ENCODE measurements at places on chromosomes 2 and 18. TPM values are rescaled to one million over a fixed set of nuclear protein-coding genes. Genes with fewer than 3 reads are reported as not detected.

The NEB gene
- 0.40 TPM for total RNA-seq

The MYL12B gene
- 395 TPM for total RNA-seq

DNA sequence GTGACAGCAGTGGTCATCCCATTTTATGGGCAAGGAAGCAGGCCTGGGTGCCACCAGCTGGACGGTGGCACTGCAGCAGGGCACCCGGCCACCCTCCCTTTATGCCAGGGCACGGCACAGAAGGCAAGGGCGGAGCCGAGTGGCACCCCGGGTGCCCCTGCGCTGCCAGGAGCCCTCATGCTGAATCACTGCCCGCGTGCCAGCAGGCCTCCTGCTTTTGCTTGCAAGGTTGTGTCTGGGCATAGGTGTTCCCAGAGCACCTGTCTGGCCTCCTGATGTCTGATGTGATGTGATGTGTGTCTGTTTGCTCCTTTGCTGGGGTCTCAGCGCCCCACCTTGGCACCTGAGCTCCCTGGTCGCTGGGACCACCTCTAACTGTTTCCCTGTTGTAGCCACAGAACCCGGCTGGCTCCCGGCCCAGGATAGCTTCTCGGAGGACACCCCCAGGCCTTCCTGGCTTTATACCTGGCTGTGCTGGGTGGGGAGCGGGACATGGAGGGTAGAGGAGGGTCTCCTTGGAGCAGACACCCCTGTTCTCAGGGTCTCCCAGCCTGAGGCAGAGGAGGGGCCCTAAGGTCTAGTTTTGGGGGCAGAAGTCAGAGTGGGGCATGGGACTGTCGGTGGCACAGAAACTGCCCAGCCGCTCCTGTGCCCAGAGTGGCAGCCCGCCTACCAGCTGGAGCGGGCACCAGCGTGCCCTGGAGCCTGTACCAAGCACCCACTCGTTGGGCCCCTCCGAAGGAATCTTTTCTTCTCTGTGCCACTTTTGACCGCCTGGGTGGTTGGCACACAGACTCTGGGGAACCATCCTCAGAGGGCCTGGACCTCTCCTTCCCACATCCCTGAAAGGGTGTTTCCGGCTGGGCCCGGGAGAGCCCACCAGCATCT is 3.6 kb downstream of the GPC1 start:
- H3K27me3 ChIP-seq = peaks cover 14% of the 10 kb centered on the region
- H3K4me3 ChIP-seq = no peak overlapping the region
- H3K4me1 ChIP-seq = peaks cover 8% of the 10 kb centered on the region
- H3K27ac ChIP-seq = no peak overlapping the region
- H3K36me3 ChIP-seq = no peaks in the 10 kb centered on the region

The MYO5B gene
- total RNA-seq = 0.12 TPM

DNA sequence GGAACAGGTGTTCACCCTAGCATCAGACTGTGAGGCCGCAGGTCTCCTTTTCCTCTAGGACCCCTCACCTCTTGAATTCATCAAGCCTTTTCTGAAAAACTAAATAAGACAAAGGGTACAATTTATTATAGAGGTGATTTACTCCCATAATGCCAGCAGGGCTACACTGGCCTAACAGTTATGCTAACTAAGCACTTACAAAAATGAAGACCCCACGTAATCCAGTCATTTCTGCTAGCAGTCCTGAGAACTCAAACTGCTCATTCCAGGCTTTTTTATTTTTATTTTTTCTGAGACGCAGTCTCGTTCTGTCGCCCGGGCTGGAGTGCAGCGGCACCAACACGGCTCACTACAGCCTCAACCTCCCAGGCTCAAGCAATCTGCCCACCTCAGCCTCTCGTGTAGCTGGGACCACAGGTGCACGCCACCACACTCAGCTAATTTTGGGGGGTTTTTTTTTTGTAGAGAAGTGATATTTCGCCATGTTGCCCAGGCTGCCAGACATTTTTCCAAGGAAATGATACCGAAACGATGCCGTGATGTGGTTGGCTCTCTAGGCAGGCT is 14.2 kb downstream of the CAPG start:
- peaks cover 59% of the 10 kb centered on the region for H3K36me3 ChIP-seq
- H3K4me1 ChIP-seq = peaks cover 50% of the 10 kb centered on the region
- no peaks in the 10 kb centered on the region for H3K27me3 ChIP-seq
- H3K27ac ChIP-seq = no peak overlapping the region
- H3K4me3 ChIP-seq = no peak overlapping the region

DNA sequence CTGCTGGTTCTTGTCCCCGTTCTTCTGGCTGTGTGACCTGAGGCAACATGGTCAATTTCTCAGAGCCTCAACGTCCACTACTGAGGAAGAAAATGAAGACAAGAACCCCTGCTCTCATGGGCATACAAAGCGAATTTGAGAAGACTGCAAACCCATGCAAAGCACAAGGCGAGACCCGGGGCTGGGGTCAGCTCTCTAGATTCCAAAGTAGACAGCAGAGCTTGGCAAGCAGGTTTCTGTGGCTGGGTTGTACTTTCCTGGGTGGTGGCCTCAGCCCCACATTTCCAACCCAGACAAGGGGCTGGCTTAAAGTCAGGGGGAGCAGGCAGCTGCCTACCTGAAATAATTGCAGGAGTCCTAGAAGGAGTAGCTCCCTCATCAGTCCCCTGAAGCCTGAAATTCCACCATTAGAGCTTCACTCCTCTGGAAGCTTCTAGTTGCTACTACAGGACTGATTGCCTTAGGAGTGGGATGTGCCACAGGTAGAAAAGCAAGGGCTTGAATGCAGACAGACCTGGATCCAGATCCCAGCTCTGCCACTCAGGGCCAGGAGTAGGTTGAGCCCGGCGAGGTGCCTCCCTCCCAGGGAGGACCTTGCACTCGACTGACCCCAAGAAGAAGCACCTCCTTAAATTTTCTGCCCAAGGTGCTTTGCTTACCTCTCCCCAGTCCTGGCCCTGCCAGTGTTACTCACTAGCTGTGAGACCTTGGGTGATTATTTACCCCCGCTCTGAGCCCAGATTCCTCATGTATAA is 127.6 kb downstream of the CLIP4 start:
- H3K27me3 ChIP-seq = no peaks in the 10 kb centered on the region
- no peak overlapping the region for H3K27ac ChIP-seq
- DNase-seq = no peak
- H3K36me3 ChIP-seq = no peaks in the 10 kb centered on the region
- no peak overlapping the region for H3K4me3 ChIP-seq

The FAM237A gene
- total RNA-seq = not detected

DNA sequence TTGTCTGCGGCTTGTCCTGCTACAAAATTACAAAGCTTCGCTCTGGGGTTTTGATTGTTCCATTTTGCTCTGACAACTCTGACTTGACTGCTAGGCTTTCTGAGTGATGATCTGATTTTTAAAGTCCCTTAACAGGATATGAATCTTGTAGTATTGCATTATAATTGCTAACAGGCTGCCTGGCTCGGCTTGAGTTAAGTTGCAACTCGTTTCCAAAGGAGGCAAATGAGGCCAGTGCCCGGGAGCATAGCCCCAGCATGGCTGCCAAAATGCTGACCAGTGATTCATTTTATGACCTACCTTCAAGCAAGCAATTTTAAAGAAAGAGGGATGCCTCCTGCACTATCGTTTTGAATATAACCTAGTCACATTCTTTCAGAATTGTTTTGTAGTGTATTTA is 135.4 kb downstream of the COL6A3 start:
- DNase-seq = no peak
- peaks cover 9% of the 10 kb centered on the region for H3K27me3 ChIP-seq
- no peaks in the 10 kb centered on the region for H3K4me1 ChIP-seq
- H3K36me3 ChIP-seq = no peaks in the 10 kb centered on the region
- H3K27ac ChIP-seq = no peak overlapping the region

All from activated CD4-positive, alpha-beta T cell treated with anti-CD3 and anti-CD28 coated beads, Interleukin-2, amount 10 ng/mL, durations not matched to agents 7 days and 5 days (primary cell).